ENCODE measurements at places on chromosomes 16 and 17.

DNA sequence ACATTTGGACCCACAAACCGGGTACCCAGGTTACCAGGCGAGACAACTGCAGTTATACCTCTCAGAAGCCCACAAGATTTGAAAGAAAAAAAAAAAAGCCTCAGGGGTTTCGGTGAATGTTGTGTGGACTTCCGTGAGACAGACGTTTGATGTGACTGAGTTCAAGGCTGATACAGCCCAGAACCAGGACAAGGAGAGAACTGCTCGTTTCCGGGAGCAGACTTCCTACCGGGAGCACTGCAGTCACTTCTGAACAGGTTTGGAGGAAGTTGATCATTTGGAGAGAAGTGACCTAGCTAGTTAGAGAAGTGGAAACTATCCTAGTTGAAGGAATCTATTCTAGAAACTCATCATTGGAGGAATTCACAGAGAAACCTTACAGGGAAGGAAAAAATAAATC, 847 bp downstream of the CKLF start:
- DNase-seq = no peak

GRCh38 chr16:87265261-87265660, 51.9 kb downstream of the C16orf95 start:
- no peak for DNase-seq

- DNase-seq = no peak
These were observed 62.8 kb upstream of the GCSH start for GRCh38 chr16:81158964-81159363.

DNA sequence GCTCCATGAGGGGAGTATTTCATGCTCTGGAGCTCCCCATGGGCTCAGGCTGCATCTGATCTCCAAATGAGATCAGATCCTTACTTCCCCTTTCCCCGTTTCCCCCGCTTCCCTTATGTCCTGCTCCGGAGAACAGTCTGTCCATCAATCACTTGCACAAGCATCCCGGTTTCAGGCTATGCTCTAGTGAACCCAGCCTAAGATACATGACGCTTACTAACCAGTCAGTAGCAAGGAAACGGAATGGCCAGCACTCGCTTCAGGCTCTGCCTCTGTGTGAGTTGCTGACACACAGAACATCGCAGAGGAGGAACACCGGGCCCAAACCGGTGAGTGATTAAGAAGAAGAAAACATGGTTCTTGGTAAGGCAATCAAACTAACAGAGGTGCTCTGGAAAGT, 9.4 kb upstream of the ATP5MC1 start:
- DNase-seq = no peak

DNA sequence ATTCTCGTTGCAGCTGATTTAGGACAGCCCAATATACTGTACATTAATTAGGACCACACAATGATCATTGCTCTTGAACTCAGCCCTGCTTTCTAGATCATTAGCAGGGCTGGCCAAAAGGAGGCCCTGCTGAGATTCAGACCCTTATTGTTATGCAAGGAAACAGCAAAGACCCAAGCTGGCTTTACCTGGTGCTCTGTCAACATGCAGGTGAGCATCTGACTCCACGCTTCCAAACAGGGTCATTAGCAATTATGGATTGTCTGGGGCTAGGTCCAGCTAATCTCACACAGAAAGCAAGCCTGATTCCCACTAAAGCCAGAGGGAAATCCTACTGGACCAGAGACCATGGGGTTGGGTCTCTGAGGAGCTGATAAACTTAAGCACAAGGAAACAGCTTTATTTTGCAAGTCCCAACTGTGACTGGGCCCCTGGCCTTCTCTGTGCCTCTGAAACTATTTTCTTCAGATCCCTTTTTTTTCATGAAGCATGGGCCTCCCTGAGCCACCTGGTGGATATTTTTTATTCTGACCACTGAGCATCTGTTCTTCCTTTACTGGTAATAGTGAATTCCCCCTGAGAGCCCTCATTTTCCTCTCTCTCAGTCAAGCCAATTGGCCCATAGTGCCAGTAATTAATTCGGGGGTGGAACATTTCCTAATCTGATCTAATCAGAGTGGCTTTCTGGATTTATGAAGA, 236.1 kb downstream of the GRIN2A start:
- no peak for DNase-seq
